Heart right ventricle (tissue), 16 donors: ENCODE measurements at places on chromosomes 1 and 21. TPM values are rescaled to one million over a fixed set of nuclear protein-coding genes. Genes with fewer than 3 reads are reported as not detected.

Gene DMBX1
- polyA plus RNA-seq = not detected

Gene HES4
- 49.2 TPM for polyA plus RNA-seq

Gene GJB5
- polyA plus RNA-seq = not detected

Gene CYP4Z1
- 0.09 TPM for polyA plus RNA-seq

Gene SYNC
- 2.7 TPM for polyA plus RNA-seq

Gene OR2G6
- polyA plus RNA-seq = not detected

GRCh38 chr21:45357436-45358260, 47.3 kb upstream of the COL18A1 start:
- DNase-seq = peak; percentile 75

DNA sequence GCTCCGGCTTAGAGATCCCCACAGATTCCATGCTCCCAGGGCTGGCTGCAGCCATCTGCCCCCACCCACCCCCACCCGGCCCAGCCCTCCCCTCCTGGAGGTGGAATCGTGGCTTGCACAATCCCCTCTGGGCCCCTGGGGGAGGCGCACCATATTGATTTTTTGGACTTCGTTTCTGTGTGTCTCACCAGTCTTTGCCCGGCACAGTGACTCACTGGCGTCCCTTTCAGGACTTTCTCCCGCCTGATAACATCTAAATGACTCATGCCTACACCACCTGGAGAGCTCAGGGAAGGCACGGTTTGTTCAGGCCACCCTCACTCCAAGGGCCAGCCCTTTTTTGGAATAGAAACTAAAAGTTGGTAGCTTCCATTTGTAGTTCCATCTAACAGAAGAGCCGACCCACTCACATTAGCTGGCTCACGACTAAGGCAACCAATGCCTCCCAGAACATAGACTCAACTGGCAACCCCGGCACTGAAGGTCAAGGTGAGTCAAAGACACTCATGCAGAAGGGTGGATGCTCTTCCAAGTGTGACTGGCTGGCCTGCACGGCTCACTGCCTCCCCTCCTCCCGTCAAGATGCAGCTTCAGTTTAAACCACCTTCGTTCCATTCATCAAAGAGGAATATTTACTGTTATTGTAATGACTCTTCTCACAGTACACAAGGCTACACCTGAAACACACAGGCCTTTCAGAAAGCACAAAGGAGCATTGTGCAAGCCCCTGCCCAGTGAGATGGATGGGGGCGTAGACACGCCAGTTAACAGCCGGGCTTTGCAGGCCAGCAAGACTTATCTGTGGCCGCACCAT, 18.1 kb upstream of the ETS2 start:
- DNase-seq = no peak

- DNase-seq = no peak
These were observed 7.8 kb downstream of the PIK3CD start for GRCh38 chr1:9659328-9659727.

- DNase-seq = no peak
These were observed 78.7 kb upstream of the TINAGL1 start for GRCh38 chr1:31497601-31498000.

DNA sequence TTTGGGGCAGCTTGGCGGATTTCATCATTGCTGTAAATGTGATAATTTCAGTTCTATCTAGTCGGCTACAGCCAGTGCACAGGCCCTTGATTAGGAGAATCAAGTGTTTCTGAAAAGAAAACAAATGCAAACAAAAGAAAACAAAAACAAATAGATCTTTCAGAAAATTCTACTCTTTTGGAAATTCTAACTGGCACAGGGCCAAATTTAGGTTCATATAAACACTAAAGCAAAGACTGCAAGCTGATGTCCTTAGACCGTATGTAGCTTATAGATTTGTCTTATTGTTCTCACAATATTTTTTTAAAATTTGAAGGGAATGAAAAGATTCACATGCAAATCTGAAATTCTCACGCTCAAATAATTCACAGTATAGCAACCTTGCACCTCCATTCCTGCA, 11.2 kb downstream of the UBR4 start:
- DNase-seq = no peak

GRCh38 chr1:200619894-200620272, 668 bp downstream of the KIF14 start:
- DNase-seq = no peak

DNA sequence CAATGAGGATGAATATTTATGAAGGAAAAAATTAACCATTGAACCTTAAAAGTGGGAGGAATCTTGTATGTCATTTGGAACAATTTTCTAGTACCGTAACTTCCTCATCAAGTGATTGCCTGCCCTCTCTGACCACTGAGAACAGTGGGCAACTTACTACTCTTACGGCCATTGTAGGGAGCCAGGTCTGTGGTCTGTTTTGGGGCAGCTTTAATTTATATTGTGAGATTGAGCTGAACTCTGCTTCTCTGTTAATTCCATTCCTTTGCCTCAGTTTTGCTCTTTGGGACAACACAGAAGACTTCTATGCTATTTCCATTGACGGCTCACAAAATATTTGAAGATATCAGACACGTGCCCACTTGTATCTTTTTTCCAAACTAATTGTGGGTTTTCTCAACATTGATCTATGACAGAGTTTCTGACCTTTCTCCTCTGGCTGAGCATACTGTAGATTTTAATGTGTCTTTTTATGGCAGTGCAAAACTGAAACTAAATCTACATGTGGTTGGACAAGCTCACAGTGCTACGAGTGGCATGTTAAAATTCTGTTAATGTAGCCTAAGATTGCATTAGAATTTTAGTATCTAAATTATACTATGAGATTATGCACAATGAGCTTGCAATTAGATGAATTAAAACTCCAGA, 27.8 kb upstream of the ZNF281 start:
- no peak for DNase-seq

DNA sequence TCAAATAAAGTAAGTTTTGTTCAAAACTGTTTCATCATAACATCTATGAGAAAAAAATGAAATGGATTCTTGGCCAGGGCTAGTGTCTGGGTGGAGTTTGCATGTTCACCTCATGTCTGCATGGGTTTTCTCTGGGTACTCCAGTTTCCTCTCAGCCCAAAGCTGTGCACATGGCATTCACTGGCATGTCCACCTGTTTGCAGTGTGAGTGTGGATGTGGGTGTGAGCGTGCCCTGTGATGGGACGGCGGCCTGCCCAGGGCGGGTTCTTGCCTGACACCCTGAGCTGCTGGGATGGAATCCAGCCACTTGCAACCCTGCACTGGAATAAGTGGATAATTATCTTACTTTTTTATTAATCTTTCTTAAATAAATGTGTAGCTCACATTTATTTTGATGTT, 185.5 kb downstream of the RYR2 start:
- DNase-seq = no peak

DNA sequence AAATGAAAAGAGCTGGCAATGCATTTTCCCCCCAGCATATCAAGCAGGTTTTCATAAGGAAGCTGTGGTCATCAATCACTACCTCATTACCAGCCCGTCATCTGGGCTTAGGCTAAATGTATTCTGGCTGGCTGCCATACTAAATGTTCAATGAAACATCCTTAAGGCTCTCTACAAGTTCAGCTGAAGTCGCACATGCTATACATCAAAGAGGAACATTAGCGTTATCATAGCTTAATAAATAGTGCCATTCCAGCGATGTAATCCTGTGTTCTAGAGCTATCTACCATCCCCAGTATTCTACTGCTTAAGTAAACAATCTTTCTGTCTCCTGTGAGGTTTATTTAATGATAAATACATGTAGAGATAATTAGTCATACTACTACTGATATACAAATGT, 288.8 kb downstream of the DPYD start:
- no peak for DNase-seq

DNA sequence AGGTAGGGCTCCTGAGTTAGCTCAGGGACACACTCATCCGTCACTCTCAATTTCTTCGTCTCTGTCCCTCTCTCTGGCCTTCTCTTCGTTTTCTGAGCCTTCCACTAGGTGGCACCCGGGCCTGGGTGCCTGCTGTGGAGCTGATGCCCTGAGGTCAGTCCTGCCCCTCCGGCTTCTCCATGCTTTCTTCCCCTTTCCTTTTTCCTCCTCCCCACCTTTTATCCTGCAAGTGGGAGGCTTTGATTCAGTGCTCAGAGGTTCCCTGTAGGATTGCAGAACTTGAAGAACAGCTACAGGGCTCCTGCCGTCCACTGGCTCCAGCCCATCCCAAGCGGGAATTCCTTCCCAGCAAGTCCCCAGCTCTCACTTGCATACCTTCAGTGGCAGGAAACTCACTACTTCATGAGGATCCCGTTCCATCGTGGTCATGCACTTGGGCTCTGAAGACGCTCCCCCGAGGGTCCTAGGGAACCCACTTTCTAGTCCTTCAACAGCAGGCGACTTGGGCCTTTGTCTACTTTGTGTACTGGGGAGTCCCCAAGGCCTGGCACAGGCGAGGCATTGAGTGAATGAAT, 45.6 kb downstream of the SRRM1 start:
- DNase-seq = peak; percentile 72

GRCh38 chr1:68268896-68269483, 36.7 kb upstream of the WLS start:
- DNase-seq = no peak

DNA sequence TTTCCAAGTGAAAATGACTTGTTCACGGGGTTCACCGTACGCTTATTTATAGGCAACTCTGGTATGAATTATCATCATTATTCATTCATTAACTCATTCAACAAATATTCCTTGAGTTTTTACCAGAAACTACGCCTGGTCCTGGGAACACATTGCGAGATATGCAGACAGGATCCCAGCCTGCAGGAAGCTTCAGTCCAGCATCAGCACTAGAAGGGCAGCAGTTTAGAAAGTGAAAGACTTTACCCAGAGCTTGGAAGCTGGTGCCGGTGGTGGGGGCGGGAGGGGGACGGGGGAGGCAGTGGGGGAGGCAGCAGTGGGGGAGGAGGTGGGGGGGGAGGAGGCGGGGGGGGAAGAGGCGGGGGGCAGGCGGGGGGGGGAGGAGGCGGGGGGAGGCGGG, 55.9 kb downstream of the SETD4 start:
- DNase-seq = no peak

DNA sequence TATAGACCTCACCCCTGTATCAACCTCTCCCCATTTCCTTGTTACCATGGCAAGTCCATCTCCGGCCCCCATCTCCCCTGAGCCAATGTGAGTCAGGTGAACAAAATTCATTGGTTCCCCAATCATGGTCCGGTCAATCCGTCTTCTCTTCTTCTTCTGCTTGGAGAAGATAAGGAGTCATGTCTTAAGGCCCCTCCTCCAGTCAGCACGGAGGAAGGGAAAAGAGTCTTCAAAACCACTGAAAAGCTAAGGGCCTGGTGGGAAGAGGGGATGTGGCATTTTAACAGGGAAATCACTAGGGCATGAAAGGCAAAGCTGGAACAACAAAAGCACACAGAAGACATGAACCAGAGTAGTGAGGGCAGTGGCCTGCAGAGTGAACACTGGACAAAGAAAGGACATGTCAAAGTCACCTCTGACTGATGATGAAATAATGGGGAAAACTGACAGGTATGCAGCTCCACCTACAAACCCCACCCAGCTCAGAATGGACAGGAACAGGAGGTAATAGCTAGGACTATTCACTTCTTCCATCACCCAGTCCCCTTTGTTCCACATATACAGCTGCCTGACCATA, 4.4 kb downstream of the CDC42SE1 start:
- no peak for DNase-seq

- no peak for DNase-seq
These were observed 25.7 kb upstream of the MACF1 start for GRCh38 chr1:39178541-39179431.
